ENCODE measurements at places on chromosomes 11 and 22.

- no peak for DNase-seq
Measured at GRCh38 chr11:62458212-62459002, 39.6 kb downstream of the SCGB1A1 start.

DNA sequence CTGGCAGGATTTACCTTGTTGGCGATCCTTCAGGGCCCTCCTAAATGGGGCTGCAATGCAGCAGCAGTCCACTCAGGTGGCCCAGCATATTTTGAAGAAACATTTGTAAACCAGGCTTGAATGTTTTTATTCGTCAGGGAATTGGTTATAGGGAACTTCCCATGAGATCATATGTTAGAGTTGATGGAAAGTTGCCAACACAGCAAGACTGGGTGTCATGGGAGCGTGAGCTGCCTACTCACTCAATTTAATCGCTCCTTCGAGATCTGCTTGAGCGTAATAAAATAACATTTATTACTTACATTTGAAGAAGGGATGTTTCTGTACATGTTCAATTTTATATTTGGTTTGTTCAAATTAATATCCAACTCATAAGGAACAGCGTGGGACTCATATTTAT, 19.4 kb downstream of the OR2AT4 start:
- DNase-seq, result no peak

DNA sequence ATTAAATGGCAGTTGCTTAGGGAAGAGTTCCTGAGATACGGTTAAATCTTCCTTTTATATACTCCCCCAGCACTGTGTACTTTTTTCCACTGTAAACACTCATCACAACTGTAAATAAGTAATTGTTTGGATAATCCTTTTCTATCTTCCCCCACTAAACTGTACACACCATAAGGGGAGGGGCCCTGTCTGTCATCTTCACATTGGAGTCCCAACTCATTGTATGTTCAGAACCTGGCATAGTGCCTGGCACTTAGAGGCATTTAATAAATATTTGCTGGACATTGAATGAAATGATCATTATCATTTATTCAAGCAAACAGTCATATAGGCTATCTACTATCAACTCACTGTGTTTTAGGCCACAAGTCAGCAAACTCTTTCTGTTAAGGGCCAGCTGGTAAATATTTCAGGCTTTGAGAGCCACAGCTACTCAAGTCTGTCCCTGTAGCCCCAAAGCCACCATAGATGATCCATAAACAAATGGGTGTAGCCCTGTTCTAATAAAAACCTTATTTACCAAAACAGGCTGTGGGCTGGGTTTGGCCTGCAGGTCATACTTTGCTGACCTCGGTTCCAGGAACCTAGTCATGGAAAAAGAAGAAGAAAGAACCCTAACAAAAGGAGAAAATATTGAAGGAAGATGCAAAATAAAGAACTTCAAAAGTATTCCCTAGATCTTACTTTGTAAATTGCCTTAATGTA, 70.0 kb downstream of the AMOTL1 start:
- DNase-seq, result no peak

DNA sequence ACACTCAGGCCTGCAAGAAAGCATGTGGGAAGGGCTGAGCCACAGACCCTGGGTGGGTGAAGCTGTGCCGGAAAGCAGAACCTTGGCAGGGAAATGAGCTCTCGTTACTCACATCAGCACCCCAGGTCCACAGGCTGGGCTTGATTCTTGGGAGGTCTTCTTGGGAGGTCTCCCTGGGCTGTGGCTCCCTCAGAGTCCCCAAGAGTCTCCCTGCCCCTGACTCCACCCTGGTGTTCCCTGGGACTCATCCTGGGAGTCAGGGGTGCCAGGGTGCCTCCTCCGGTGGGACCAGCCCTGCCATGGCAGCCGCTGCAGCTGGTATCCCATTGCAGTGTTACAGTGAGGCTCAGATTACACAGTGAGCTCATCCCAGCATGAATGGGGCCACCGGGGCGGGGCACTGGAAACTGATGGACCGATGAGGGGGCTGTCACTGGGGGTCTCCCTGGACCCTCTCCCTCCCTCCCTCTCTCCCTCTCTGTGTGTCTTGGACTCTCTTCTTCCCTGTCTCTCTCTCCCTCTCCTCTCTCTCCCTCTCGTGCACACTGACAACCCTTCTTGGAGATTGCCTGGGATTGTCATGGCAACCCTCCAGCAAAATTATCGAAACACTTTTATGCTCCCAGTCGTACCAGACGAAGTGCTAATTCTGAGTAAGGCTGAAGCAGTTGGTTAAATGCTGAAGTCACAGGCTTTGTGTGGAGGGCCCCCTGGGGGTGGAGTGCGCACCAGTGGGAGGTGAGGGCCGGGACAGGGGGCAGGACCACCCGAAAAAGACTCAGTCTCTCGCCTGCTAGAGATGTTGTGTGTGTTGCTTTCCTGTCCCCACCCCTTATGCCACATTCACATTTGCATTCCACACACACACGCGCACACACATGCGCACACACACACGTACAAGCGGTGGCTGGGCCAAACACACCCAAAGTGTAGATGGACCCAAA, 8.6 kb upstream of the C11orf96 start:
- DNase-seq, result no peak

DNA sequence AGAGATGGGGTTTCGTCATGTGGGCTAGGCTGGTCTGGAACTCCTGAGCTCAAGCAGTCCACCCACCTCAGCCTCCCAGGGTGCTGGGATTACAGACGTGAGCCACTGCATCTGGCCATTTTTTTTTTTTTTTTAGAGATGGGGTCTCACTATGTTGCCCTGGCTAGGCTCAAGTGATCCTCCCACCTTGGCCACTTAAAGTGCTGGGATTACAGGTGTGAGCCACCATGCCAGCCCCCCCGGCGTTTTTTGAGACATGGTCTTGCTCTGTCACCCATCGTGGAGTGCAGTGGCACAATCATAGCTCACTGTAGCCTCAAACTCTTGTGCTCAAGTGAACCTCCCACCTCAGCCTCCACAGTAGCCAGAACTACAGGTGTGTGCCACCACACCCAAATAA, 16.5 kb downstream of the RHBDD3 start:
- no peak for DNase-seq

DNA sequence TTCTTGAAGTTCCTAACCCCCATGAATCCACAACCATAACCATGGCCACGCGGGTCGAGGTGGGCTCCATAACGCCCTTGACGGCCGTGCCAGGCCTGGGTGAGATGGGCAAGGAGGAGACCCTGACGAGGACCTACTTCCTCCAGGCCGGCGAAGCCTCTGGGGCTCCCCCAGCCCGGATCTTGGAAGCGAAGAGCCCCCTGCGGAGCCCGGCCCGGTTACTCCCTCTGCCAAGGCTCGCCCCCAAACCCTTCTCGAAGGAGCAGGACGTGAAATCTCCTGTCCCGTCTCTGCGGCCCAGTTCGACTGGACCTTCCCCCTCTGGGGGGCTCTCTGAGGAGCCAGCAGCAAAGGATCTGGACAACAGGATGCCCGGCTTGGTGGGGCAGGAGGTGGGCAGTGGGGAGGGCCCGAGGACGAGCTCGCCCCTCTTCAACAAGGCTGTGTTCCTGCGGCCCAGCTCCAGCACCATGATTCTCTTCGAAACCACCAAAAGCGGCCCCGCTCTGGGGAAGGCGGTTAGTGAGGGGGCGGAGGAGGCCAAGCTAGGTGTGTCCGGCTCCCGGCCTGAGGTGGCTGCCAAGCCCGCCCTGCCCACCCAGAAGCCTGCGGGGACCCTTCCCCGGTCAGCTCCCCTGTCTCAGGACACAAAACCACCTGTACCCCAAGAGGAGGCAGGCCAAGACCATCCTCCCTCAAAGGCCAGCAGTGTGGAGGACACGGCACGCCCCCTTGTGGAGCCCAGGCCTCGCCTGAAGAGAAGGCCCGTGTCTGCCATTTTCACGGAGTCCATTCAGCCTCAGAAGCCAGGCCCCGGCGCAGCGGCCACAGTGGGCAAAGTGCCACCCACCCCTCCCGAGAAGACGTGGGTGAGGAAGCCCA, 75.7 kb downstream of the KIAA1671 start:
- DNase-seq, result no peak

Data from stimulated activated naive CD4-positive, alpha-beta T cell (primary cell).